ENCODE measurements at places on chromosomes 3 and 15. TPM values are rescaled to one million over a fixed set of nuclear protein-coding genes. Genes with fewer than 3 reads are reported as not detected.
A peak's percentile ranks its signal among the peaks of the same experiment; 100 is the strongest.

DNA sequence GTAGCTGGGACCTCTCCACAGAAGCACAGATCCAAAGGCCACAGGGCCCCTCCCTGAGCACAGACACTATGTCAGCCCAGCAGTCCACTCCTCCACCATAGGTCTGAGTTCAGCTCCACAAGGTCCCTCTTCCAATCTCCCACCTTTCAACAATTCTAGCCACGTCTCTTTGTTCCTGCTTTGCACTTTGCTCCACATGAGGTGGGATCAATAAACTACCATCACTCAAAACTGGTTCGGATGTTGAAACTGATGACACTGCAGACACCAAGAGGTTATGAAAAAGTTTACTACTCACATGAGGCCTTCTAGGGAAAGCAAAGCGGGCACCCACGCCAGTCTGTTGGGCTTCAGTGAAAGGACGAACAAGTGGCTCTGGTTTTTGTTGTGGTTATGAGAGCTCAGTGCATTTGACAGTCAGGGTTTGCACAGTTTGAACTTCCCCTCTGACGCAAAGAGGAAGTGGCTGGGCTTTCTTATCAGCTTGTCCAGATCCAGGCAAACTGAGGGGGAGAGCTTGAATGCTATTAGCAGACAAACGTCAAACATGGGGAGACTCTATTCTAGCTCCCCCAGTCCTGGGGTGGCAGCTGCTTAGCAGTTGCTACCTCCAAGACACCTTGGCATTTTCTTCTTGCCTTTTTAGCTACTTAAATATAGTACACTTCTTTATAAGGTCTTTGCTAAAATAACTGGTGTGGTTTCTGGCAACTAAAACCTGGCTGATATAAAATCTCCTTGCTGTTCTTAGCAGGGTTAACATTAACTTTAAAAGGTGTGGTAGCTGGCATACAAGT is 37.8 kb downstream of the ZNF445 start:
- DNase-seq = peak; percentile 48

DNA sequence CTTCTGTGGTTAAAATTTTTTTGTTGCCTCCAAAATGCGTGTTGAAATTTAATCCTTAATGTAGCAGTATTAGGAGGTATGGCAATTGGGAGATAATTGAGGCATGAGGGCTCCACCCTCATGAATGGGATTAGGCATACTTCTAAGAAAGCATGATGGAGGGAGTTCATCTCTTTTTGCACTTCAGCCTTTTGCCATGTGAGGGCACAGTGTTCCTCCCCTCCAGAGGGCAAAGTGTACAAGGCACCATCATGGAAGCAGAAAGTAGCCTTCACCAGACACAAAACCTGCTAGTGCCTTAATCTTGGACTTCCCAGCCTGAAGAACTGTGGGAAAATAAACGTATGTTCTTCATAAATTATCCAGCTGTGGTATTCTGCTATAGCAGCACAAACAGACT is 429.5 kb downstream of the ZIC1 start:
- DNase-seq = peak; percentile 34

- no peak for DNase-seq
Observed at GRCh38 chr15:62603742-62604141, 438.7 kb upstream of the C2CD4B start.

ACKR2 gene
- not detected for total RNA-seq

SERPINI2 gene
- total RNA-seq = not detected

SLC25A26 gene
- 26.2 TPM for total RNA-seq

PDCD10 gene
- total RNA-seq = 210 TPM

Measured in HT1080 (cell line).